ENCODE measurements at places on chromosomes 1 and 21.

DNA sequence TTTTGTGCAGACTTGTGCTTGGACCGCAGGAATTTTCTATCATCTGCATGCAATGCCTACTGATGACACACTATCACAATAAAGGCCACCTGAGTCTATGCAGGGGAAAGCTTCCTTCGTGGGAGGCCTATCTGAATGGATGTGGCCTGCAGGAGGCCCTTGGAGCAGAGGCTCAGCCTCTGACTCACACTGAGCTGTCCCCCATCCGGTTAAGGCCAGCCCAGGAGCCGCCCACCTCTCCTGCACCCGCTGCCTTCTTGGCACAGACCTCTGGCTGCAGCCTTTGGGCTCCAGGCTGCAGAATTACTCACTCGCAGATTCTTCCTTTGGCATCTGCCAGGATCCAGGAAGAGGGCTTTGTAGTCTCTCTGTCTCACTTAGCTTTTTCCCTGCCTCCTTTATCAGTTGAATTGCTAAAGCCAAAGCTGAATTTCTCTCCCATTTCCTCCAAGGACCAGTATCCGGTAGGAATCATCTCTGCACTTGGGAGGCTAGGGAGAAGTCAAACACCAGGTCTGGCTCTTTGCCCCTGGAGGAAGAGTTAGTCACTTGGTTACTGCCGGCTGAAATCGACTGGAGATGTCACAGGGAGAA lies 65.1 kb upstream of the JUN start:
- DNase-seq = no peak

GRCh38 chr1:9816199-9816598 lies 7.6 kb downstream of the CLSTN1 start:
- DNase-seq = no peak

DNA sequence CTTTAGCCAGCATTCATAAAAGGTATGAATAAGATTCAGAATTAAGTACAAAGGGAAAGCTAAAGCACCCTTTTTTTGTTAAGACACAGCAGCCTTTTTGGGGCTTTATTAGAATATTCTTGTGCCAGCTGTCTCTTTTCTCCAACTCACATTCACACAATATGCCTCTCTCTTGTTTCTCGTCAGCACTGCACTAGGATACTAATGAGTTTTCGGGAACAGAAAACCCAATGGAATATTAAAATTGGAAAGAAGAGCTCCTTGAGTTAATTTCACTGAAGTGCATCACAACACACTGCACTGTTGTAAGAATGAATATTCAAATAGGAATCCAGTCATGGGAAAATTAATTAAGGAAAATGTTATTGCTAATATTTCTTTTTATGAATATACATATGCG lies 410.4 kb upstream of the BEND5 start:
- no peak for DNase-seq

DNA sequence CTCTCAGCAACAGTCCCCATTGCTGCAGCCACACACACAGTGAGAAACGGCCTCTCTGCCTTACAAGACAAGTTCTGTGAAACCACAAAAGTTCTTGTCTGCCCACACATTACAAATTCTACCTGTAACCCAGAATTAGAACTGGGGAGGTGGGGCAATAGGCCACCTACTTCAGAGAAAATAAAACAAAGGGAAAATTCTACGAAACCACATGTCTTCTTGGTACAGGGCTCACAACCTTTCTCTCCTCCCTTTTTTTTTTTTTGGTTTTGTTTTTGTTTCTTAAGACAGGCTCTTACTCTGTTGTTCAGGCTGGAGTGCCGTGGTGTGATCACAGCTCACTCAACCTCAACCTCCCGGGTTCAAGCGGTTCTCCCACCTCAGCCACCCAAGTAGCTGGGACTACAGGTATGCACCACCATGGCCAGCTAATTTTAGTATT lies 30.2 kb downstream of the LPAR3 start:
- no peak for DNase-seq

- no peak for DNase-seq
These were observed 82.5 kb downstream of the EDEM3 start for GRCh38 chr1:184672013-184672726.

DNA sequence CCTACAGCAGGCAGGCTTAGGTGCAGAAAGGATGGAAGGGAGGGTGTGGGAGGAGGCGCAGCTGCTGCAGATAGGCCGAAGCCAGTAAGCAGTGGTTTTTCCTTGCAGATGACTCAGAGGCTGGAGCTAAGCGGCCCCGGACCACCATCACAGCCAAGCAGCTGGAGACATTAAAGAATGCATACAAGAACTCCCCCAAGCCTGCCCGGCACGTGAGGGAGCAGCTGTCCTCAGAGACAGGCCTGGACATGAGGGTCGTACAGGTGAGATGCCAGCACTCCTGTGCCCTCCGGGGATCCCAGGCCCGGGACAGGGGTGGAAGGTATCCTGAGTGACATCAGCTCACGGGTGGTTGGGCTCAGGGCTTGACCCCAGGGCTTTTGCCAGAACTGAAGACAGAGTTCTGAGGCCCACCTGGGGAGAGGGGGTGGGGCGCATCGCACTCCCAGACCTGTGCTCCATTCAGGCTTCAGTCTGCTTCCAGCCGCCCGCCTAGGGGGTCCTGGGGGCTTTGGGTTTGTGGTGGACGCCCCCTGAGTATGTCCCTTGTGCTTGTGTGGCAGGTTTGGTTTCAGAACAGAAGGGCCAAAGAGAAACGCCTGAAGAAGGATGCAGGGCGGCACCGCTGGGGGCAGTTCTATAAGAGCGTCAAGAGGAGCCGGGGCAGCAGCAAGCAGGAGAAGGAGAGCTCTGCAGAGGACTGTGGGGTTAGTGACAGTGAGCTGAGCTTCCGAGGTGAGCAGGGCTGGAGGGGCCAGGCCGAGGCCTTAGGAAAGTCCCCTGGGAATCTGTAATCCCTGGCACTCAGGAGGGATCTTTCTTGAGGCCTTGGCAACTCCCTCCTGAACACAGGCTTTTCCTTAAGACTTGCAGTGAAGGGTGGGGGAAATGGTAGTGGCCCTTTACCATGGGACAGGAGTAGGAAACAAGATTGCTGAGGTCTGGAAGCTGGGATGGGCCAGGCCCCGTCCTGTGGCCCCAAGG lies 41.5 kb downstream of the LHX4 start:
- no peak for DNase-seq

- DNase-seq = no peak
These were observed 76.5 kb downstream of the ACTL8 start for GRCh38 chr1:17831597-17831996.

- DNase-seq = no peak
These were observed 131.5 kb upstream of the ZNF648 start for GRCh38 chr1:182192966-182193365.

Measured in esophagus squamous epithelium (tissue), 5 donors.